ENCODE measurements at places on chromosomes 16 and 17.

DNA sequence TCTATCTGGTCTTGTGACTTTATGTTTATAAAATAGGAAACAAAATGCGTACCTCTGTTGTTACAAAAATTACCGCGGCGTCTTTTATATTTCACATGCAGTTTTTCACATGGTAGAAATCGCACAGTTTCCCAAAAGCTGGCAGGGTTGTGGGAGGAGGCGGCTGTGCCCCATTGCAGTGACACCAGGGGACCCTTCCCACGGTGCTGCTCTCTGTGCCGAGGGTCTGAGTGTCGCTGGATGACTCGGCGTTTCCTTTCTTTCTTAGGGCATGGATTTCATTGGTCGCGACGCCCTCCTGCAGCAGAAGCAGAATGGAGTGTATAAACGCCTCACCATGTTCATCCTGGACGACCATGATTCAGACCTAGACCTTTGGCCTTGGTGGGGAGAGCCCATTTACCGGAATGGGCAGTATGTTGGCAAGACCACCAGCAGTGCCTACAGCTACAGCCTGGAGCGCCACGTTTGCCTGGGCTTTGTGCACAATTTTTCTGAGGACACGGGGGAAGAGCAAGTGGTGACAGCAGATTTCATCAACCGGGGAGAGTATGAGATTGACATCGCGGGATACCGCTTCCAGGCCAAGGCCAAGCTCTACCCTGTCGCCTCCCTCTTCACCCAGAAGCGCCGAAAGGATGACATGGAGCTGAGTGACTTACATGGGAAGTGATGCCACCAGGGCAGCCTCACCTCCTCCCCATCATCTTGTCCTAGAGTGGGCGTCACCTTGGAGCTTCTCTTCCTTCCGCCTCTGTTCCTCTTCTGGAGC lies 17.2 kb upstream of the CLEC18C start:
- DNase-seq, result no peak

DNA sequence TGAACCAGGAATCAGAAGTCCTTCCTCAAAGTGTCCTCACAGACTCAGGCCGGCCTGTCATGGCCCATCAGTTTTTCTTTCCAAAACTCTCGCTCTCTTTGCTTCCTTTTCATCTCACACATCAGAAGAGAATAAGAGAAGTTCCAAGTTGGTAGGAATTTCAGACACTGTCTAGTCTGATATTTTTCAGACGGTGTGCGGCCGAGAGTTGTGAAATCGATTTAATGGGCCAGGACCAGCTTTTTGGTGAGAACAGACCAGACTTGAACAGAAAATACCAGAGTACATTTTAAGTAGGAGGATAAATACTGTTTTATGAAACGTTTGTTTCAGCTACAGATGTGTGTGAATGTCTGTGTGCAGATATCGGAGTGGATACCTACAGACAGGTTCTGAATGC lies 24.8 kb upstream of the RCVRN start:
- no peak for DNase-seq

GRCh38 chr17:80783486-80783885 lies 208.2 kb upstream of the CHMP6 start:
- no peak for DNase-seq

DNA sequence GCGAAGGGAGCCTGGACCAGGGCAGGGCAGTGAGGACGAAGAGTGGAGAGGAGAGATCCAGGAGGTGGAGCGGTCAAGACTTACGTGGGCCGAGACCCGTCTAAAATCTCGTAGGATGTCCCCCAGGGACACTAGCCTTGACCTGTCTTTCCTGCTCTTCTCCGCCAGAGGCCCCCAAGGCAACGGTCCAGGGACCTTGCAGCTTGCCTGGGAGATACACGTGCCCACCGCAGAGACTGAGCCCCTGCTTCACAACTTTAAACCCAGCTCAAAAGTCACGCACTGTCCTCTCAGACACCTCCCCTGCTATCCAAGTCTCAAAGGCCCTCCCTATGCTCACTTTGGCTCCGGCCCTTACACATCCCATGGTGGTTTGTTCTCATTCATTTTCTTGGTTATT lies 9.4 kb downstream of the TIGD7 start:
- no peak for DNase-seq

DNA sequence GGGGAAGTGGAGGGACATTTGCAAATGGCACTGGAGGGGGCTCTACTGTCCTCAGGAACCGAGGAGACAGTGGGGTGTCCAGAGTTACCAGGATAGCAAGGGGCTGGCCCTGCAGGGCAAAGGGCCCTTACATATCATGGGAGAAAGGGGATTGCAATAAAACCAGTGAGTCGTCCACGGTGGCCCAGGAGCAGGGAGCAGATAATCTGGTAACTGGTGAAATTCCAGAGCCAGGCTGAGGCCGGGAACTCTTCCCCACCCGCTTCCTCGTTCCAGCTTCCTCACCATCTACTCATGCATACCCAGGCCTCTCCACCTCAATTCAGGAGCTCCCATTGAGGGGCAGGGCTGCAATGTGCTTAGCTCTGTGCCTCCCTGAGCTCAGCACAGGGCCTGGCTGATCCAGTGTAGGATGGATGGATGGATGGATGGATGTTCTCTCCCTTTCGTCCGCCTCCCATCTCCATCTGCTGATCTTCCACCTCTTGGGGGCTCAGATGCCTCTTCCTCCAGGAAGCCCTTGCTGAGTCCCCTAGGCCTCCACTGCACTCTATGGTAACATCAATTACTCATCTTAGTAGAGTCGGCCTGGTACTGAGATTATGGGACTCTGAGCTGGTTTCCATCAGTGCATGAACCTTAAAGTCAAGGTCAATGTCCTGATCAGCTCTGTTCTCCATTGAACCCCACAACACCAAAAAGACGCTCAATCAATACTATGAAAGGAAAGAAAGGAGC lies 41.2 kb upstream of the NDRG4 start:
- no peak for DNase-seq

DNA sequence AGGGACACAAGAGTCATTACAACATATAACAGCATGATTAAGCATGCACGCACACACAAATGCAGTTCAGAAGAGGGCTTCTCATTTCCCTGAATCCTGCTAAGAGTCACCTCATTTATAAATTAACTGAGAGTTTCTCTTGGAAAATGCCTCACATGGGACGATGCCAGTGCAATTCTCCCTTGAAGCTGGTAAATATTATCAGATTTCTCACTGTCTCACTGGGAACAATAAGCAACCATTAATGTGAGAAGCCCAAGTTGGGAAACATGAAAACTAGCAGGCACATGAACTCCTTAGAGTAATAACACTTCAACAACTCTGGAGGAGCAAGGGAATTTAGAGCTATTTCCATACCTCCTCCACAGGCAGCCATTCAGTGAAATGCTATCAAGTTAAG lies 26.4 kb downstream of the SETD6 start:
- no peak for DNase-seq
